Fibroblast of lung (primary cell): ENCODE measurements at places on chromosomes 5 and 9. TPM values are rescaled to one million over a fixed set of nuclear protein-coding genes. Genes with fewer than 3 reads are reported as not detected.

DNA sequence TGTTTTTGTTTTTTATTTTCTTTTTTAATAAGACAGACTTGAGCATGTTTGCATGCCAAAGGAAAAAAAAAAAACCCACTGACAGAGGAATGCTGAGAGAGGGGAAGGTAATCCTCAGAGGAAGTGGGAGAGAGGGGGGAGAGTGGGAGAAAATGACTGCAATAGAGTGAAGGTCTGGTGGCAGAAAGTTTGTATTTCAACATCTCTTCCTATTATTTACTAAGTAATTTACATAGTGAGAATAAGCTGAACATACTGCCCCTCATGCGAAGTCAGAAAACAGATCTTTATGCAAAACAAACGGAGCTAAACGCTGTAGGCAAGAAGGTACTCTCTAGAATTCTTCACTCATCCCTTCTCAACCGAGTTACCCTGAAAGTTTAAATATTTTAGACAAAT lies 45.0 kb downstream of the ELL2 start:
- no peak for DNase-seq

- DNase-seq: no peak
Observed at GRCh38 chr5:169909945-169910344, 70.3 kb downstream of the INSYN2B start.

- DNase-seq: no peak
Observed at GRCh38 chr5:2019716-2020115, 137.0 kb upstream of the IRX4 start.

DNA sequence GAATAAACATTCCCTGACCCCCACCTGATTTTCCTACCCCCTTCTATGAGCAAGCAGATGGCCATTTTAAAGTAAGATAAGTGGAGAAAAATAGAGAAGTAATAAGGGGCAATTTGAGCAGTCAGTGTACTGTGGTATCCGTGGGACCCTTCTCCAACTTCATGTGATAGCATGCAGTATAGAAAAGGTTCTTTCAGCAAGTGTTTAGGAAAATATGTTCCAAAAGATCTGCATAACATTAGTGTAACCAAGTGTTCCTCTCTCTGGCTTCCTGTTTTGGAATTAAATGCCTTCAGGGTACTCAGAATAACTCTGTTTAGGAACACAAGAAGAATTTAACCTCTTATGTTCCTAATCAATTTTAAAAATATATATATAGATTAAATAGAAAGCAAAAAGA lies 134.9 kb downstream of the ATG10 start:
- peak; percentile 3 for DNase-seq

DNA sequence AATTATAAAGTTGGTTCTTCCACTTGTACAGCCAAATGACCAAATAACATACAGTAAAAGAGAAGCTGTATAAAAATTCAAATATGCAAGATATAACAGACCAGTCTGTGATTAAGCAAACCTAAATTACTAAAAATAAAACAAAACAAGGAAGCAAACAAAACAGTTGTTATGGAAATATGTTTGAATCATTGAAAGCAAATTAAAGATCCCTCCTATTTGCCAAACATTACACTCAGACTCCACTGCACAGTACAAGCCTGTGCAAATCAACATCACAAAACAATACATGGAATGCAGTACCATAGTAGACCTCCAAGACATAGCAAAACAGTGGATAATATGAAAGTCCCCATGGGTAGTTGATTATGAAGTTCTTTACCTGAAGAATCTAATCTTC lies 288.1 kb upstream of the PTGER4 start:
- no peak for DNase-seq

DNA sequence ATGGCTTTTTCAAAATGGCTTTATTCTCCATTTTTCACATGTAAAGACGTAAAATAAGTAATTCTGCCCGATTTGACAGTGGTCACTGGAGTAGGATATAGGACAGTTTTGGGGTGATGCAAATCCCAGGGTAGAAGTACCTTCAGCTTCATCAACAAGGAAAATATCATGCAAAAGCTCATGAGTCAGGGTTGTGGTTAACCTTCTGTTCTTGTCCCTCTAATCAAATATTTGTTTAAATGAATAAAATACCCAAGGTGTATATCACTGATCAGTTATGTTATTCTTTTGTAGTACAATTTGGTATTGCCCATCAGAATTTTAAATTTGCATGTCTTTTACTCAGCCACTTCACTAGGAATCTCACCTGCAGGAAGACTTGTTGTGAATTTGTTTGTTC lies 40.0 kb downstream of the FBXL7 start:
- DNase-seq: peak; percentile 47

DNA sequence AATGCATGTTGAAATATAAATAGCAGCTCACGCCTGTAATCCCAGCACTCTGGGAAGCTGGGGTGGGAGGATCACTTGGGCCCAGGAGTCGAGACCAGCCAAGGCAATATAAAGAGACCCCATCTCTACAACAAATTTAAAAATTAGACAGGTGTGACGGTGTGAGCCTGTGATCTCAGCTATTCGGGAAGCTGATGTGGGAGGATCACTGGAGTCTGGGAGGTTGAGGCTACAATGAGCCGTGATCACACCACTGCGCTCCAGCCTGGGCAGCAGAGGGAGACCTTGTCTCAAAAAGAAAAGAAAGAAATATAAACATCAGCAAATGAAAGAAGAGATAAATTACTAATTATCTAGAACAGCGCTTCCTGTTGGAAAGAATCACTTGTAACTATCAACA lies 105.0 kb downstream of the MAPKAP1 start:
- no peak for DNase-seq

DNA sequence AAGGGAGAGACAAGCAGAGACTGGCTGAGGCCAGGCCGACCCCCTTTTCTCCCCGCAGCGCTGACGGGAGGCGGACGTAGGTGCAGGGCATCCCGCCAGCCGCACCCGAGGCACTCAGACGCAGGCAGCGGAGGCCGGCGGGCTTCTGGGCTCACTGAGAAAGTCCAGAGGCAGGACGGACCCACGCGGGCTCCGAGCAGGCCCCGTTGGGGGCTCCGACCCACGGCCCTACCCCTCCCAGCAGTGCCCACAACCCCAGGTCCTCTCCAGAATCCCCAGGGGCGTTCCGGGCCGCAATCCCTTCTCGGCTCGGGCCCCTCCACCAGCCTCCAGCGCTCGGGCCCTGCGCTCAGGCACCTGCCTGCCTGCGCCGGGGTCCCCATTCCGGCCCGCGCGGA lies 543 bp downstream of the MTMR12 start:
- peak; percentile 74 for DNase-seq

- no peak for DNase-seq
Observed at GRCh38 chr9:116687754-116688135, 640 bp downstream of the TRIM32 start.

DNA sequence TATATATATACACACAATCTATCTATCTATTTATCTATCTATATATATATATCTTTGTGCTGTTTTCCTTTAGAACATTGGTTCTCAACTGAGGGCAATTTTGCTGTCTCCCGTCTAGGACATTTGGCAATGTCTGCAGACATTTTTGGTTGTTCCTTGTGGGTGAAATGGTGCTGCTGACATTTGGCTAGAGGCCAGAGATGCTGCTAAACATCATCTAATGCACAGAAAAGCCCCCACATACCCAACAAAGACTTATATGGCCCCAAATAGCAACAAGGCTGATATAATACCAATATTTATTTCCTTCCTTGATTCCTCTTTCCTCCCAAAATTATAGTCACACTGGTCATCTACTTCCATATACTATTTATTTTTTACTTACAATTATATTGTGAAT lies 197.5 kb downstream of the TRPM3 start:
- peak; percentile 19 for DNase-seq

DNA sequence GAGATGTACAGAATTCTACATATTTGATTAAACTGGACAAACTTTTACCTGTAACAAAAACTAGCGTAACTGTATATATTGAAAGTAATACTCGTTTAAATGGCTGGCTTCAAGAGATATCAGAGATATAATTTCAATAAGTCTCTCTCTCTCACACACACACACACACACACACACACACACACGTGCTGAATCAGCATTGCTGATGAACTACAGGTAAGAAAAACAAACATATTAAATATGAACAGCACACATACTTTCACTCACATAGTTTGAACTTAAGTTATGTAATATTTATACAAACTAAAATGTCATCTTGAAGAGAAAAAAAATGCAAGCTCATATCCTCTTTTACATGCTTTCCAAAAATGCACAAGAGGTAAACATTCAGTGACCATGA lies 145.4 kb downstream of the BNC2 start:
- DNase-seq: no peak

DNA sequence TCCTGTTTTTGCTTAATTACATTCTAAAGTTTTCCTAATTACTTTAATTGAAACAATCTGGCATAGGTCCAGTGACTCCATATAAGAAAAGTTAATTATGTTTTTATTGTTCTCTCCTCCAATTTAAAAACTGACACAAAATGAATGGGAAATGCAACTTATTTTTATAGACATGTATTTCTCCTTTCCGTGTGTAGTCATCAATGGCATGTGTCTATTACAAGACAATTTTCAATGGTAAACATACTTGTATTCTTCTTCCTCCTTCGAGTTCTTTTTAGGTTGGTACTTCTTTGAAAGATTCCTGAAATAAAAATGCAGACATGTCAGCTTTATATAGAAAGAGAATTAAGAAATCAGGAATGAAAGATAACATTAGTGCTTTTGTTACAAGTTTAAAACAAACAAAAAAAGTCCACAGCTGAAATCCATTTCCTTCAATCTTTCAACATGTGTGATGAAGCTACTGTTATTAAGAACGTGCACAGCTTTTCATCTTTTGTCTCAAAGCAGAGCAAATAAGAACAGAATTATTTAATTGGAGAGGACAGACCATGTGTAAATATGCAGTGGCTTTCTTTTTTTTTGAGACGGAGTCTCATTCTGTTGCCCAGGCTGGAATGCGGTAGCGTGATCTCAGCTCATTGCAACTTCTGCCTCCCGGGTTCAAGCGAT lies 63.8 kb downstream of the FNBP1 start:
- no peak for DNase-seq

DNA sequence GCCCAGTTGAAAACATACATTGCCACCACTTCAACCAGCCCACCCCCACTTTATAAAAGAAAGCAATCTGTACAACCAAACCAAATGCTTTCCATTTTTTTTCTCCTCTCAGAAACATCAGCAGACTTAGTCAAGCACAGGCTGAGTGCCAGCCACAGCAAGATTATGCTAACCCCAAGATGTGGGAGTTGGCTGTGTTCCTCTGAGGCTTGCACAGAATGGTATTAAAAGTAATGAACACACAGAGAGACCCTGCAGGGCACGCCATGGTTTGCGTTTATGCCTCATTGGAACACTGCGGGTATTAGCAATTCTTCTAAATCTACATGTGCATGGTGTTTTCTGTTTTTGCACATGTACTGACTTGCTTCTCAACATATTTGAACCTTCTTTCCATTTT lies 419.9 kb upstream of the GRAMD2B start:
- peak; percentile 96 for DNase-seq

GRCh38 chr9:70256123-70256551 lies 2.6 kb upstream of the SMC5 start:
- DNase-seq: peak; percentile 94

GRCh38 chr5:167177736-167178135 lies 1113.7 kb upstream of the WWC1 start:
- DNase-seq: no peak

- no peak for DNase-seq
Observed at GRCh38 chr5:32317041-32317440, 4.3 kb upstream of the MTMR12 start.

DNA sequence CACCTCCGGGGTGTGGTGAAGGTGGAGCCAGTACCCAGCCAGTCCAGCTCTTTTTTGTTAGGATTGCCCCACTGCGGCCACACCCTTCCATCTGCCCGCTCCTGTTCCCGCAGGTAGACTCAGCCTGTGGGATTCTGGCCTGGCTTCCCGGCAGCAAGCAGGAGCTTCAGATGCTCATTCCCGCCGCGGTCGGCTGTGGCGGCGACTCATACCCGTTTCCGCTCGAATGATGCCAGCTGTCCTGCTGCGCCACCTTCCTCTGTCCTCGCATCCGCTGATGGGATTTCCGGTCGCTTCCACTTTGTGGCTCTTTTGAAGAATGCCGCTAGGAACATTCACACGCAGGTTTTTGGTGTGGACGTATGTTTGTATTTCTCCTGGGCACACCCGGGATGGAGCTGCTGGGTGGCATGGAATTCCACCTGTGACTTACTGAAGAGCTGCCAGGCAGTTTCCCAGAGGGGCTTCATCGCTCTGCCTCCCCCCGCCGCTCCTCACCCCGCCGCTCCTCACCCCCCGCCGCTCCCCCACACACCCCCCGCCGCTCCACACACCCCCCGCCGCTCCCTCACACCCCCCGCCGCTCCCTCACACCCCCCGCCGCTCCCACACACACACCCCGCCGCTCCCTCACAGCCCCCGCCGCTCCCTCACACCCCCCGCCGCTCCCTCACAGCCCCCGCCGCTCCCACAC lies 60.3 kb downstream of the TENT4A start:
- DNase-seq: no peak

DNA sequence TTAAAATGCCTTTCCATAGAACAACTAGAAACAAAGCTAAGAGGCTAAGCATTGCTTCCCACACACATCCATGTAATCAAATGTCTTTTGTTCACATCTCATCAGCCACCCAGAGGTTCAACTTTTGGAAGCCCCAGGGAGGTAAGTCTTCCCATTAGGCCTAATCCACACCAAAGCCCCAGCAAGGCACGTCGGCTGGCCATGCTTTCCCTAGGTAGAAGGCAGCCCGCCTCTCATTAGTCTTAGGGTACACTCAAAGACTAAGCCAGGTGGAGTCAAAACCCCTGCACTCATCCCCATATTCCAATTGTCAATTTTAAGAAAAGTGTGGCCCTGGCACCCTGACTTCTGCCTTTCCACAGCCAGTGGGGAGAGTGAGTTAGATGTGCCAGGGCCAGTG lies 87.9 kb downstream of the ATPSCKMT start:
- no peak for DNase-seq

DNA sequence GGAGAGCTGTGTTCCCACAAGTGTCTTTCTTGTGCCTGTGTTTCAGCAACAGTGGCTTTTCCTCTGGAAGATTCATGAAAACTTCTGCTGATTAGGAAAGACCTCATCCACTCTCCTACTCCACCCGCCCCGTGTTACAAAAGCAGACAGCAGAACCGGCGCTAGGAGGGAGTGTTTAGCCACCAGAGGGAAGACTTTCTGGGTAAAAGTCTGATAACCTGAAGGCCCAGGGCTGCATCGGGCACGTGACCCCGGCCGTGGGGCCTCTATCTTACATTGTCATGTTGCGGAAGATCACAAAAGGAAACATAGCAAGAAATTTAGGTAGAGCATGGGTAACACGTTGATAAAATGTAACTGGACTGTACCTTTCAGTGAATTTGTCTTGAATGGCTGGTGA lies 32.0 kb upstream of the DMRT2 start:
- DNase-seq: no peak

DNA sequence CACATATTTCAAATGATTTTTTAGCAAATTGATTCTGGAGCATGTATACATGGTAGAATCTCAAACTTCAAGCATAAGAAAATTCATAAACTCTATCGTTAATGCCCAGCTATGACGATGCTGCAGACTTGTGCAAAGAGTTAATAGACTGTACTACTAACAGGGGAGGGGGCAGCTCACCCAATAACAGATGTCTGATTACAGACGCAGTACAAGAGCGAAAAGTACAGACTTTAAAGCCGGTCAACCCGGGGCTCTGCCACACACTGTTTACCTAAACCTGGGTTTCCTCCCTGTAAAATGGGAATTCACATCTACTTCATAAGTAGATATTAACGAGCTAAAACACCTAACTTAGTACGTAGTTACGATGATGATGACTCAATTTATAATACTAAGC lies 651 bp downstream of the TRIM23 start:
- DNase-seq: peak; percentile 1

The DDX4 gene
- total RNA-seq: not detected in 2 replicates

The CCDC180 gene
- total RNA-seq: 1.8 and 2.5 TPM in 2 replicates

The IL33 gene
- total RNA-seq: 1.3 and 19.3 TPM in 2 replicates

The KCNIP1 gene
- not detected in 2 replicates for total RNA-seq
